Stimulated activated CD8-positive, alpha-beta memory T cell treated with anti-CD3 and anti-CD28 coated beads, Interleukin-2, amount 100 ng/mL, for 48 hours (primary cell): ENCODE measurements at places on chromosomes 2 and 18.

- DNase-seq, result no peak
Observed at GRCh38 chr2:240898108-240898730, 2.3 kb upstream of the MAB21L4 start.

DNA sequence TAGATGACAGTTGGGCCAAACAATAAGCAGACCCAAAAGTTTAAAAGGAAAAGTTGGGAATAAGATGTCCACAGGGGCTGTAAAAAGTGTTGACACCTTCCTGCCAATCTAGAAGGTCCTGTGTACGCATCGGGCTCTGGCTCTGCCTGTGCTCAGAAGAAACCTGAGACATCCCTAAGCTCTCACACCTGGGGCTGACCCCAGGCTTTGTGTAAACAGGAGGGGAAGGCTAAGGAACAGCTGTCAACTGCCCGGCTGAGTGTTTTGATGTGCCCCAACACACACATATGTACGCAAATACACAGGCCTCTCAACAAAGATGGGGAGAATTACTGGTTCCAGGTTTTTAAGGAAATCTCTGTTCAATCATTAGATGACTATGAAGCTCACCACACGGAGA lies 59.5 kb downstream of the TMEM131 start:
- no peak for DNase-seq

DNA sequence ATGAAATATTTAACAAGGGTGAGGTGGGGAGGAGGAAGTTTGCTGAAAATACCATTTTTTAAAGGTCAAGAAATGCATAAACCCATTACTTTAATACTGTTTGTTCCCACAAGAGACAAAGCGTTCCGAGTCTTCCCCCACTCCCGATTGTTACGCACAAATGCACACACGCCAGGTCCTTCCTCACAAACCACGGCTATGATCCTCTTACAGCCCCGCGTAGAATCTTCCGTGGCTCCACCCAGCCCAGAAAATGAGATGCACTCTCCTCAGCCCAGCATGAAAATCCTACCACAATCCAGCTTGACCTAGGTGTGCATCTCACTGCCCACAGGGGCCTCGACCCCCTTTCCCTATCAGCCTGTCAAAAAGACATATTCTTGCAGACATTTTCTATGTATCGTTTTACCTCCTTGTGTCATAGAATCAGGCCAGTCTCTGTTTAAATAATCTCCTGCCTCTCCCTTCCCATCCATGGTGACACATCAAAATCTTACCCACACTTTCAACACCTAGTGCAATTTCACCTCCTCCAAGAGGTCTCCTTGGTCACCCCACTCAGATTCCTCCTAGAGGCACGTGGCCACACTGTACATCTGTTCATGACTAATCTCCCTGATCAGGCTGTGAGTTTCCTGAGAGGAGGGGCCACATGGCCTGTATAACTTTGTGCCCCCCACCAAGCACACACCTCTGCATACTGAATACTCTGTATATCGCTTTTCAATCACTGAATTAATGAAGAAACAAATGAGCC lies 491.0 kb upstream of the KLHL29 start:
- DNase-seq, result no peak

- no peak for DNase-seq
Observed at GRCh38 chr2:73949802-73950201, 23.1 kb downstream of the DGUOK start.

GRCh38 chr2:95099910-95100309 lies 21.7 kb downstream of the MRPS5 start:
- DNase-seq, result no peak

GRCh38 chr2:85209887-85210286 lies 76.7 kb downstream of the TCF7L1 start:
- DNase-seq, result no peak

DNA sequence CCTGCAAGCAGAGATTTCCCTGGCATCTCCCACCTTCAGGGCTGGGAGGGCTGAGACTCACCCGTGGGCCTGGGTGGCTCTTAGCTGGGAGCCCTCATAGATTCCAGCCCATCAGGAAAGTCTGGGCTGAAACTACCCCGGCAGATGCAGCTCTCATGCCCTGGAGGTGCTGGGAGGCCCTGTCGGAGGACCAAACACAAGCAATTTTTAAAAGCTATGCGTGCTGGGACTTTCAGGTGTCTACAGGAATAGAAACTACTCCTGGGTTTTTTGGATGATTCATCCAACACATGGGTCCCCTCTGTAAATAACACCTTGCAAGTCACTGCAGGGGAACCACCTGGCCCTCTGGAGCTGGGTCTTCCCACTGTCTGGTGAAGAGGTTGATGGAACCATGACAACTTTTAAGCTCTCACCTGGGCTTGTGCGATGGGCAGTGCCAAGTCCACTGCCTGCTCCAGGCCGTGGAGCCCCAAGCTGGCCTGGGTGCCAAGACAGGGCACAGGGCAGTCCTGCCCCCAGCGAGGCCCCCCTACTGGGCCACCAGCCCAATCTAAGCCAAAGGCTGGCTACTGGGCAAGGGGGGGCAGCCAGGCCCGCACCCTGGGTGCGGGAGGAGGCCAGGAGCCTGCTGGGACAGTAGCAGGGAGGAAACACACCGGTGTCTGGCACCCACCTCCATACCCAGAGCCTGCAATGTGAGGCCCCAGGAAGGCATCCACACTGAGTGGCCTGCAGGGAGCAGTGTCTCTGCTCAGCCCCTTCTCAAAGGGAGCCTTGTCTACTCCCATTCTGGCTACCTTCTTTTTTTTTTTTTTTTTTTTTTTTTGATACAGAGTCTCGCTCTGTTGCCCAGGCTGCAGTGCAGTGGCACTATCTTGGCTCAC lies 1.1 kb upstream of the GPR55 start:
- DNase-seq, result no peak

DNA sequence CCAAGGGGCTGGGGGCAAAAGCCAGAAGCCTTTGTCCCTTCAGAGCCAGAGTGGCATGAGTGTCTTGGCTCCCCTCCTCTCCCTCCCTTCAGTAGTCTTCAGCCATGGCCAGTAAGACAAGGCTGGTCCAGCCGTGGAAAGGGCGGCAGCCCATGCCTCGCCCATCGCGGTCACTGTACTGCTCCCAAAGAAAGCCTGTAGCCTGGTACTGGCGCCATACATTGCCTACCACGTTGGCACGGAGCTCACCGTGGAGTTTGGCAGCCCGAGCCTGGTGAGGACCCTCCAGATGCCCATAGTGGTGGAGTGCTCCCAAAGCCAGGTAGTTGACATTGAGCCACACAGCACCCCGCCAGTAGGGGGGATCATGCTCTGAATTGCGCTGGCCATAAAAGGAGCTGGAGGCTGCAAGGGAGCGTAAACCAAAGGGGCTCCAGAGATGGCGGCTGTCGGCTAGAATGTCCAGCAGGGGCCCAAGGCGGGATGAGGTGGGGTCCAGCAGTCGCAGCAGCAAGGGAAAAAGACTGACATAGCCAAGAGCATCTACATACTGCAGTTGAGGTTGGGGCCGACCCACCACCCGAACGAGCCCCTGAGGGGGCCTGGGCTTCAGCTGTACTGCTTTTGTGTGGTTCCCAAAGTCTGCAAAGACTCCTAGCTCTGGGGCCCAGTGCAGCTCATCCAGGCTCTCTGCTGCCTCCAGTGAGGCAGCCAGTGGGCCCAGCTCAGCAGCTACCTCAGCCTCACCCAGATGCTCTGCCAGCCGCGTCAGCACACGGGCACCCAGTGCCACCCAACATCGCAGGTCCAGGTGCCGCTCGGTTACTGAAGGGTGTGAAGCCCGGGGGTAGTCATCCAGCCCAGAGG lies 3.2 kb downstream of the WBP1 start:
- no peak for DNase-seq

DNA sequence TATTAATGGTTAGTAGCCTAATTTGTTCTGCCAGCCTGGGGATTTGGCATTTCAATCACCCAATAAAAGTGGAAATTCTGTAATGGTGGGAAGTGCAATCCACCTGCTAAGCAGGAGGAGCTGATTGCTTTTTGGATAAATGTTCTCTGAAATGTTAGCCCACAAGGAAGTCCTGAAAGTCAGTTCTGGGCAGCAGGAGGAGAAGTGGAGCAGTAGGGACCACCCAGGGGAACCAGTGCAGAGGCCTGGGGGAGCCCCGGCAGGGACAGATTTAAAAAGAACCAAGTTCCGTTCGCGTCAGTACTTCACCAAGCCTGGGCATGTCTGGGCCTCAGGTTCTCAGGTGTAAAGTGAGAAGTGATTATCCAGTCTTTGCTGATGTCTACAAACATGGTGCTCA lies 248.5 kb upstream of the RAB6C start:
- no peak for DNase-seq

DNA sequence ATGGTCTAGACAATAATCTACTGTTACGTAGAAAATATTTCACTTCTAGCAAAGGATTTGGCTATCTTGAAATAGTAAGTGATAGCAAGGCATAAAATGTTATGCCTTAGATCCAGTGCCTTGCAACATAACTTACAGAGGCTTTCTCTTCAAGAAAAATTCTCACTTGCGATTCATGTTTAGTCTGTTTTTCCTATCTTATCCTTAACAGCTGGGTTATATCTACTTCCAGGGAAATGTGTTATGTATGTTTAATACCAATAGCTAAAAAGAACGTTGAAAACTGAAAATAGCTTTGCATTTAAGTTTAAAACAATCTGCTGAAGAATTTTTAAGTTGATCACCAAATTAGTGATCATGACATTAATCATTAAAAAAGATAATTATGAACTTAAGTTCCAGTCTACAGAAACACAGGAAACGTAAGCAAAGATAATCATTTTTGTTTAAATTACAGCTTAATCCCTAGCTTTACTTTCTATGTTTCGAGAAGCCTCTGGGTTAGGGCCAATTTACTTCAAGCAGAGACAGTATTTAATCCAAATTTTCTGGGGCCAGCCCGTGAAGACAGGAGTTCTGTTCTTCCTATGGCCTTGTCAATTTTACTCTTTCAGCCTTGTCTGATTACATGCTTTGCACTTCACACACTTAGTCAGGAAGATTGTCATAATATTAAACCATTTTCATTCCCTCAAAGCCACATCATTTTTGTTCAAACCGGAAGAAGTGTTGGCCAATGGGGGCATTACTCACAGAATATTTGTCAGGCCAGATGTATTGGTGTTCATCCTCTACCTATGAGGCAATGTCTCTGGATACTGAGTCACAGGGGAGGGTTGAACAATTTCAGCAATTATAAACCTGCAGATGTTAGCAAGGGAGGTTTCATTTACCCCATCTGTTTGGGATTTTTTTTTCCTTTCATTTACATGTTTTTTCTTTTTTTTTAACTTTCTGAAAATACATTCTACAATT lies 1132.9 kb upstream of the ZEB2 start:
- DNase-seq, result no peak
